Fibroblast of skin of left quadriceps (primary cell): ENCODE measurements at places on chromosomes 3 and 15.

GRCh38 chr15:100215031-100215842 lies 126.5 kb downstream of the ADAMTS17 start:
- DNase-seq = no peak

DNA sequence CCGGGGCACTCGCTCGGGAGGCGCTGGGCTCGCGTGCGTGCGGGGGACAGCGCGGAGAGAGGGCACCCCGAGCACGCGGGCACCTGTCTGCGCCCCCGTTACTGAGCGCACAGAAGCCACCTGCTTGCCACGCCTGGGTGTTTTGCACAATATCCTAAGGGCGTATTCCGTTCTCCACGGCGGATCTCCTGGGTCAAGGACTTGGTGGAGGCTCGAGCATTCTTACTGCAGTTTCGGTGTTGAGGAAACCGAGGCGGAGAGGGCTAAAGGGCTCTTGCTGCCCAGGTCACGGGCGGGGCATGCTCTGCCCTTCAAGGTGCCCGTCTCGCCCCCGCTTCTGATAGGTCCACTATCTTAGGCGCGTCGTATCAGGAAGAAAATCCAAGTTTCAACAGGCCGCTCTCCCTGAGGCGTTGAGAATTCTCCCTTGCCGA lies 526 bp downstream of the GPD1L start:
- DNase-seq = no peak

- no peak for DNase-seq
These were observed 22.3 kb upstream of the LINGO1 start for GRCh38 chr15:77654975-77655374.

DNA sequence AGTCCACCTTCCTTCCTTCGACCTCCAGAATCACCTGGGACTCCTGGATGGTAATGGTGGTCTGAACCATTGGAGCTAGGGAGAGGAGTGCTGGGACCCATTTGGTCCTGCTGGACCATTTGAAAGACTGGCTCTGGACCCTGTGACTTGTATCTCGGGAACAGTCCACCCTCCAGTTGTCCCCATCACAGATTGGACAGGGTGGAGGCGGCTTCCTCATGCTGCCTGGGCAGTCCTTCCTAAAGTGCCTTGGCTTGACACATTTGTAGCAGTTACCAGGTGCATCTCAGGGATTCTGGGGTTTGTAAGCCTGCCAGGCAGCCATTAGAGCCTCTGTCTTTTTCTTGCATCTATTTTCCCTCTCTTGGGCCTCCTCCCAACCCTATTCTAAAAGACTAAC lies 758.1 kb downstream of the NAALADL2 start:
- no peak for DNase-seq

DNA sequence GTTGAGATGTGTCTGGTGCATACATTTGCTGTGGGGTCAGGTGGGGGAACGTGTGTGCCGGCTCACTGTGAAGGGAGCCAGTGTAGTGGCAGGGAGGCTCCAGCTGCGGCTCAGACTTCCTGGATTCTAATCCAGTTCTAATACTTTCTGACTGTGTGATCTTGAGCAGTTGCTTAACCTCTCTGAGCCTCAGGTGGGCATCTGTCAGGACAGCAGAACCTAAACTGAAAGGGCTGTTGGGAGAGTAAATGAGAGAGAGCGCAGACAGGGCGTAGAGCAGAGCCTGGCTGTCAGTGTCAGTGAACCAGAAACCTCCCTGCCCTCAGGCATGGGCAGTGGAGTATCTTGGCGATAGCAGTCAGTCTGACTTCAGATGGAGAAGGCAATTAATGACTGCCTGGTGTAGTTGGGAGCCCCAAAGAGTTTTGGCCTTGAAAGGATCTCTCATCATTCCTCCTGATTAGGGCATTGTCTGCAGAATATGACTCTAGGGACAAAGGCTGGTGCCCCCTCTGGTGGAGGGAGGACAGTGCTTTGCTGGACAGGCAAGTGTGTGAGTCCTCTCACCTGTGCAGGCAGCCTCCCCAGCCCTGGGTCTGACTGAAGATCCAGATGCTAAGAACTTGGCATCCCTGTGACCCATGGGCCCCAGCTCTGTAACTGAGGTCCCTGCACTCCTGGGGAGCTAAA lies 9.6 kb downstream of the KBTBD13 start:
- DNase-seq = no peak

- no peak for DNase-seq
These were observed 76.2 kb upstream of the TP63 start for GRCh38 chr3:189554868-189555557.

DNA sequence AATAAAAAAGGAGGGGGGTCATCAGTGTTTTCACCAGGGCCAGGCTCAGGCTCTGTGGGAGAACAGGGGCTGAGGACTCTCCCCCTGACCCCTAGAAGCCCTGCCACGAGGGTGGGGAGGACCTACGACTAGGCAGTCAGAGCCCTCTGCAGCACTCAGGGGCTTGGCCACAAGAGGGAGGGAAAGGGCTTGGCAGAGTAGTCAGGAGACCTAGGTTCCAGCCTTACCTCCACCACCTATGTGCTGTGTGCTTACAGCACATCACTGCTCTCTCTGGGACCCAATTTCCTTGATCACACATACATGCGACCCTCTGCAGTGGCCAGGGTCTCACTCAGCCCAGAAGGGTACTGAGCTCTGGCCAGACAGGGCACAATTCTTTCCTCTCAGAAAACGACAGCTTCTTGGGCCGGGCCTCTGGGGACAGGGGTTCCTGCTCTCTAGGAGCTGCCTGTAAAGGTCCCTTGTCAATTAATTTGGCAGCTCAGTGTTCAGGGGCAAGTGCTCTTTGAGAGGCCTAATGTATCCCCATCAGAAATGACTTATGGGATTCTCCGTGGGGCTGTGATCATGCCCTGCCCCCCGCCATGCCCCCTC lies 16.4 kb upstream of the SKIC8 start:
- no peak for DNase-seq

GRCh38 chr3:177443469-177443868 lies 246.2 kb upstream of the TBL1XR1 start:
- no peak for DNase-seq
